Stimulated activated CD4-positive, alpha-beta T cell treated with anti-CD3 and anti-CD28 coated beads, Interleukin-15, amount 100 ng/mL, for 1 hour (primary cell): ENCODE measurements at places on chromosomes 1 and 21.

GRCh38 chr1:54227091-54227602, 27.2 kb downstream of the MRPL37 start:
- no peak for DNase-seq

DNA sequence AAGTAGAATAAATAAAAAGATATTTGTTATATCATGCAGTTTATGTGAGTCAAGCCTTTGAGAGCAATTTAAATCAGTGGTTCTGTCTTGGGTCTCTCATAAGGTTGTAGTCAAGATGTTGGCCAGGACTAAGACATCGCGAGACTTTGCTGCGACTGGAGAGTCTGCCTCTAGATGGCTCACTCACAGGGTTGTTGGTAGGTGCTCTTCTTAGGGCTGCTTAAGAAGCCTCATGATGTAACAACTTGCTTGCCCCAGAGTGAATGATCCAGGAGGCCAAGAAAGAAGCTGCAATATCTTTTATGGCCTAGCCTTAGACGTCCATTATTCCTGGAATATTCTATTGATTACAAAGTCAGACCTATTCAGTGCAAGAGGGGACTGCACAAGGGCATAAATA, 73.1 kb upstream of the CACHD1 start:
- no peak for DNase-seq

DNA sequence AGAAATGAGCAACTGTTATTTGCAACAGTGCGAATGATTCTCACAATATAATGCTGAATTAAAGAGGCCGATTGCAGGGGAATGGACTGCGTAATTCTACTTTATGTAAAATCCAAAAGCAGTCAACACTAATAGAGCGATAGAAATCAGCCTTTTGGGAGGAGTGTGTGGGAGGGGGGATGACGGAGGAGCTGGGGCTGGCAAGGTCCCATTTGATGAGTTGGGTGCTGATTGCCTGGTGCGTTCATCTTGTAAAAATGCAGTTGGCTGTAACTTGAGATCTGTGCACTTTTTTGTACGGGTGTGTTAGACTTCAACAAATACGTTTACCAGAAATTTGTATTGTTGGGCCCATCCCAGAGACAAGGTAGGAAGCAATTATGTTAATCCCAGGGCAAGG, 20.7 kb downstream of the TNFRSF8 start:
- DNase-seq, result no peak

GRCh38 chr1:30727824-30728223, 4.4 kb upstream of the MATN1 start:
- DNase-seq, result no peak

DNA sequence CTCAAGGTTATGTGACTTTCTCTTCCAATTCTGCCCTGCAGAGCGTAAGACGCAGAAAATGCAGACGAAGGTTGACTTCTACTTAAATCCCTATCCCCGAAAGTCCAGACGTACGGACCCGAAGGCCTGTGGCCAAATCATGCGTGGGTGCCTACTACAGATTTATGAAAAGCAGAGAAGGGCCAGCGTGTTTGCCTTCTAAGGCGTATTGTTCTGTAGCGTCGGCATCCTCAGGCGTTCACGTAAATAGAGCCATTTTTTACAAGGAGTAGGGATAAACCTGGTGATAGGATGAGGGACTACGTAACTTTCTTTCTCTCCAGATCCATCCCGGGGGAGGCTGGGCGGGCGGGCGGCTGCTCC, 222 bp upstream of the GIPC2 start:
- DNase-seq, result no peak

DNA sequence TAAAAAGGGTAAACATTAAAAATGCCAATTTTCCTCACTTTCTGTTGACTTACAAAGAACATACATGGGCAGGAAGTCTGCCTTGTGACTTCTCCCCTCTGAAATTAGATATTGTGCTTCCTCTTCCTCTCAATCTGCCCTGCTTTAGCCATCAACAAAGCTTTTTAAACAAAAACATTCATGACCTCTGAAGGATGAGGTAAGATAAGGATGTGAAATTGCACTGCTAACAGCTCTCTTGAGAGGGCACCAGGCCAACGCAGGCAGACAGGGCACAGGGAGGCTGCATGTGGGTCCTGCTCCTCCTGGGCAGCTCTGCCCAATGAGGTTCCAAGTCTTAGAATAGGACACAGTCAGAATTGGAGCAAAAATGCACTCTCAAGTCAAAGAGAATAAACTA, 62.1 kb downstream of the DEGS1 start:
- no peak for DNase-seq

GRCh38 chr1:107786203-107786845, 178.7 kb downstream of the VAV3 start:
- no peak for DNase-seq

- DNase-seq, result no peak
These were observed 85.3 kb downstream of the PLXNA2 start for GRCh38 chr1:208158640-208159554.

DNA sequence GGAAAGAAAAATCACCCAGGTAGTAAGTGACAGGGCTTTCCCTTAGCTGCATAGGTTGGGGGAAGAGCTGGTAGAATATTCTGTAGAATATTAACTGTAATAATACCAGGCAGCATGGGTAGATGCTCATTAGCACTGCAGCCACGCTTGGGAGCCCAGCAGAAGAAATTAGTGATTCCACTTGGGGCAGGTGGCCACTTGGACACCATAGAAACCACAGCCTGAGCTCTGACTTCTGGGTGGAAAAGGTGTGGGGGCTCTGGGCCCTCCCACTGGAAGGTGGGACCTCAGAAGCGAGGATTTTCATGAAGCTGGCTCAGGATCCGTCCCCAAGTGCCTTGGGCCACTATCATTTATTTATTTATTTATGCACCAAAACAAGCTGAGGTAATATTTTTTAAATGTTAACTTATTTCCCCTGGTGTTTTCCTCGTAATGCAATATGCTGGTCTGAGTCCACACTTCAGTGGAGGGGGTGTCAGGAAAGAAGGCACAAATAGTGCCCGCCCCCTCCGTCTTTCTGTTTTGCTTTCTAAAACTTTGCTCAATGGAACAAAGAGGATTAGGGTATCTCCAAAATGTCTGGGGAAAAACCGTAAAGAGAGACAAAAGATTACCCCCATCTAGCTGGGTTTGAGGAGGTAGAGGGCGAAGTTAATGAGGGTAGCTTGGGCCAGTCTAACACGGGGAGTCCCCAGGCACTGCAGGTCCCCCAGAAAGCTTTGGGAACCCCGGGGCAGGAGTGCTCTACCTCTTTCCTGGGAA, 75.2 kb upstream of the GADD45A start:
- no peak for DNase-seq

GRCh38 chr21:45320261-45321025, 32.7 kb upstream of the POFUT2 start:
- DNase-seq, result no peak

GRCh38 chr1:164641353-164641730, 82.4 kb downstream of the PBX1 start:
- DNase-seq, result no peak

DNA sequence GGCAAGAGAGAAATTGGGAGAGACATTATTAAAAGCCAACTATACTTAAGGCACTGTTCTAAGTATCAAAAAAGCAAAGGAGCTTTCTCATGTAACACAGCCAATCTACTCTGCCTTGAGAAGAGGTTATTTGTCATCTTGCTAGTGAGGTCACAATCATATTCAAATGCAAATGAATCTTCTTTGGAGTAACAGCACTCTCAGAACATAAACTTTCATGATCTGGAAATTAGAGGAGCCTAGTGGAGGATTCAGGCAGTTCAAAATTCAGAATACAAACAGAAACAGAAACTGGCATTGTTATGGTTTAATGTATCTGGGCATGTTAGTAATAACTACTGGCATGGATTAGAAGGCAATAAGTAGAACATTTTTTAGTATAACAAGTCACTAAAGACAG, 57.4 kb downstream of the ARID4B start:
- DNase-seq, result no peak

DNA sequence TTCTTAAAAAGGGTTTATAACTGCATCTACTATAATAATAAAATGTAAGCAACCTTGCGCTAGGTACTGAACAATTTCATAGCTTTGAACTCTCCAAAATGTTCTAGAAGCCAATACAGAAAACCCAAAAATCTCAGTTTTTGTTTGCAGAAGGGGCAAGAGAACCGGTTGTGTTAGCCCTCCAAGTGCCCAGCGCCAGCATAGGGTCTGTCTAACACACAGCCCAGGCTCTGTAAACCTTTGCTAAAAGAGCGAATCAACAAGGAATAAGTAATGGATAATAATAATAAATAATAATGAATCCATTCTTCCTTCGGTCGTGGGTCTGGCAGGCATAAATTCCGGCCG, 333 bp upstream of the CHAF1B start:
- DNase-seq, result no peak

GRCh38 chr1:21217812-21218596, 41.3 kb upstream of the EIF4G3 start:
- DNase-seq, result no peak

DNA sequence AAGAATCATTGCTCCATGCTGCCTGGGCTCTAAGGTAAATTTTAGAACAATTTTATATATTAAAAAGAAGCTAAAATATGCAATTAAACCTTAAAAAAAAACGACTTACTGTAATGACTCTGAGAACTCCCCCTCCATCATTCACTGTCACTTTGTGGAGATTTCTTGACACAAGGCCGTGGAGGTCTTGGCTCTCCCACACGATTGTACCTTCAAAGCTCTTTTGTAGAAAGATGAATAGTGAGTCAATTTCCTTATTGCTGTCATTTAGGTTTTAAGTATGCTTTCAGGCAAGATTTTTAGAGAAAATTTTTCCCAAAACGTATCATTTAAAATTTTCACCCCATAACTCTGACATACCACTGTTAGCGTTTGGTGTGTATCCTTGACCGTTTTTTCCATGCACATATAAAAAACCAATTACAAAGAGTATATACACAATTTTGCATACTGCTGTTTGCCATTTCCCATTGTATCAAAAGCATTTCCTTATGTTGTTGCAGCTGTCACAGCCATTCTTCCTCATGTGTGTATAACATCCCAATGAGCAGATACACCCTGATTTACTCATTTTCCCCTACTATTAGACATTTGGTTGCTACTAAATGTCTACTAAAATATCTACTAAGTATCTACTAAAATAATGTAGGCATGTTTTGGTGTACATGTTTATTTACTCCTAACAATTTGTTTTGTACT, 33.4 kb downstream of the B3GALNT2 start:
- no peak for DNase-seq

DNA sequence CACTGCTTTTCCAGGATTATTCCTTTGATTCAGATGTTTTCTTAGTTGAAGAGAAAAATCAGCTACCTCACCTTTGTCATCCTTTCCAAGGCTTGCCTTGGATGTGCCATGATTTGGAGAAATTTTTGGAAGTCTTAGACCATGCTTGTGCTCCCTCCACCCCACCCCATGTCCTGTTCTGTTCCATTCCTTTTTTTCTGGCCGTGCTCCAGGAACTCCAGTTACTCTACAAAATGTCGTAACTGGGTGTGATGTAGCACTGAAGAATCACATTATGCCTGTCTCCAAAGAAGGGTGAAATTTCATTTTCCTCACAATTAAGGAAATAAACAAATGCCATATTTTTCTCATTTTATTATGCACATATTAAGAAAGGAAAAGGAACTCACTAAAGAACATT, 217.8 kb upstream of the ZRANB2 start:
- DNase-seq, result no peak

DNA sequence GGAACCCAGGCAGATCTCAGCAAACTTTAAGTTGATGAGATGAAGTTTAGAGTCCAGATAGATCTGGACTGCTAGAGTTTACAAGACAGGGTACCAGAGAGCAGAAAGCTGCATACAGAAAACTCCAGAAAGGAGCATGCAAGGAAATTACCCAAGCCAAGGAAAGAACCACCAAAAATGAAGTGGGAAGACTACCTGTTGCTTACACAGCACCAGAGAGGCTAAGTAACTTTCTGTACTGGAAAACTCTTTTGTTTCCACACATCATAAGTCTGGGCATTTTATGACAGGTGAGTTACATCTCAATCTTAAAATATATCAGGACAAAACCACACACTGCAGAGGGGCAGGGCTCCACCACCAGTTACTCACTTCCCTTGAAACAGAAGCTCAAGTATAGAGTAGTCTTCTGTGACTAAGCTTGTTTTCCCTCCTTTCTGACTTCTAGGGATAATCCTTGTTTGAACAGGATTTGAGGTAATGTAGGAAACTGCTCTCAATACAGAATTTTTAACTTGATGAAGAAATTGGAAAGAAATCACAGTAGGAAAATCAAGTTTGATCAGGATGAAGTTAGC, 17.4 kb upstream of the GJA9 start:
- no peak for DNase-seq

GRCh38 chr1:227793948-227794816, 21.3 kb upstream of the PRSS38 start:
- DNase-seq, result no peak

- no peak for DNase-seq
These were observed 79.7 kb downstream of the CACHD1 start for GRCh38 chr1:64549464-64550239.

- no peak for DNase-seq
These were observed 30.6 kb downstream of the POFUT2 start for GRCh38 chr21:45256912-45257672.

DNA sequence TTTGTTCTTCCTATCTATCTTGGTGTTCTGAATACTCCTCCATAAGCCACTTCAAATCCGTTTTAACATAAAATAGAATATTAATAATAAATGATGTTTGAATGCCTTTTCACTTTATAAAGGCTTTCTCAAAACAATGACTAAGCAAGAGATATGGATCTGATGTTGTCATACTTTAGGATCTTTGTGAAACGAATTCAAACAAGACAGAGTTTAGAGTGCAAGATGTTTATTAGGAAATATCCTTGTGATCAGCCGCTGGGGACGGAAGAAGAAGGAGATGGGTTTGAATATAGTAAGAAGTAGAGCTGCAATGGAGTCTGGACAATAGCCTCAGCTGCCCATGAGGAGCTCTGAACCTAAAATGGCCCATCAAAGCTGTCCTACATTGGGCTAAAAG, 351.8 kb downstream of the NEGR1 start:
- no peak for DNase-seq

DNA sequence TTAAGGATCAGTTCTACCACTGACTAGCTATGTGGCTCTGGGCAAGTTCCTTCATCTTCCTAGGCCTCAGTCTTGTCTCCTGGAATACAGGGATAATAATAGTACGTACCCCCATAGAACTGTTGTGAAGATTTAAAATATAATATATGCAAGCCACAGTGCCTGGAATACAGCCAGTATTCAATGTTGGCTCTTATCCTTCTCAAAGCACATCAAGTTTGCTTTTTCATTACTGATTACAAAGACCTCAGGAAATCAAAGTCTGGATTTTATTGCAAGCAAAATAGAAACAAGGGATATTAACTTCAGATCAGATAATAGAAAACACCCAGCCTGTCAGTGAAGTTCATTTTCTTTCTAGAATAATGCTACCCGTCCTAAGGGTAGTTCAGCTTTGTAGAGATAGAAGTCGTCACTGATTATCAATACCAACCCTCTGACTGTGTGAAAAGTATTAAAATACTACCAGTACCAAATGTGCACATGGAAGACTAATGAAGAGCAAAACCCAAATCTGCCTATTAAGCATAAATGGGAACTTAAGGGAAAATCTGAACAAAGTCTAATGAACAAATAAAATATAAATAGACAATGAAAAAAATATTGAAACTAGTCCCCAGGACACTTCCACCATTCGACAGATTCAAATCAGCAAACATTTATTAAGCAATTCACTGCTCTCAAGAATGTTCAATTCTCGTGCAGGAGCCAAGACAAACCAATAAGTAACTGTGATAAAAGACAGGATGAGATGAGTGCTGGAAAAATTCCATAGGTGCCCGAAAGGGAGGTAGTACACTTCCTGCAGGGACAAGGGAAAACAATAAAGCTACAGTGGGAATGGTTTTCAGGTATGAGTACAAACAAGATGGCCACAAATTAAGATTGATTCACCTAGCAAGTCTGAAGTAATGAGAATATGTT, 206.2 kb downstream of the SMYD3 start:
- no peak for DNase-seq
